IgD-negative memory B cell (primary cell): ENCODE measurements at places on chromosomes 3 and 15. TPM values are rescaled to one million over a fixed set of nuclear protein-coding genes. Genes with fewer than 3 reads are reported as not detected.

Gene PLSCR2
- polyA plus RNA-seq = not detected

Gene RYR3
- 0.08 TPM for polyA plus RNA-seq

Gene MESP1
- 1.8 TPM for polyA plus RNA-seq

Gene FGD5
- polyA plus RNA-seq = not detected

Gene CEP152
- polyA plus RNA-seq = 8.4 TPM

Gene PLS1
- polyA plus RNA-seq = not detected

Gene GATM
- polyA plus RNA-seq = 17.8 TPM
